Nephron progenitor cell (in vitro differentiated cells): ENCODE measurements at places on chromosomes 13 and 19.

DNA sequence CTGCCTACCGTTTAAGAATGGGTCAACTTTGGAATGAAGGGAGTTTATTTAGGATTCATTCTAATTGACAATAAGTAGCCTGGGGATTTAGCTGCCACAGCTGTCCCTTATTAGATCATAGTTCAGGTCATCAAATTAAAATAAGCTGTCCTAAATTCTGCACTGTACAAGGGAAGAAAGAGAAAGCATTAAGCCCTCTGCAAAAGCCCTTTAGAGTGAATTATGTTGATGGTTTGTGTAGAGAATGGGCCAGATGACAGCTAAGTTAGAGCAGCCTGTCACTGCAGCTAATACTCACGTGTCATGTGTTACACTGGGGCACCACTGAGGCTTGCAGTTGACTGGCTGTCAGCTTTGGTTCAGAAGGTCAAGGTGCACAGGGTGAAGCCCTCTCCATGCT lies 737.1 kb upstream of the SLC10A2 start:
- H3K27ac ChIP-seq: no peak overlapping the region

- no peak for DNase-seq
- no peaks in the 10 kb centered on the region for H3K36me3 ChIP-seq
- H3K27me3 ChIP-seq: peaks cover 5% of the 10 kb centered on the region
- no peak overlapping the region for H3K27ac ChIP-seq
- H3K4me3 ChIP-seq: peak overlapping the region; percentile 87
Measured at GRCh38 chr19:2457394-2458037, 757 bp upstream of the LMNB2 start.

- H3K4me3 ChIP-seq: no peak overlapping the region
- H3K4me1 ChIP-seq: peaks cover 21% of the 10 kb centered on the region
- DNase-seq: no peak
- H3K27ac ChIP-seq: no peak overlapping the region
- H3K36me3 ChIP-seq: peaks cover 45% of the 10 kb centered on the region
Measured at GRCh38 chr19:38385804-38386257, 2.0 kb downstream of the GGN start.

DNA sequence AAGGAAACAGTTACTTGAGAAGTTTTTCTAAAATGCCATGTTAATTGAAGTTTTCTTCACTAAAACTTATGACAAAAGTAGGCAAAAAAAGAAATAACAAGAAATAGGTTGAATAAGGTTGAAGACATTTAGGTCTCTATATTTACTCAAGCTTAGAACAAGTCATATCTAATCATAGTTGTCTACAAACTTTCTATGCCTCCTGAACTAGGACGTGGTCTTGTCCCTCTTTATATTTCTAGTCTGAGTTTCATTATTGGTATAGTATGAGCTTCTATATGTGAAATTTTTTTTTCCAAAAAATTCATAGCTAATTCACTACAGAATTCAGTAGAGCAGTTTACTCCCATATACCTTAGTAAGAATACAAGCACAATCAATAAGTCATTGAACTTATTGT lies 836.4 kb downstream of the SLITRK6 start:
- H3K4me3 ChIP-seq: no peak overlapping the region
- no peak for DNase-seq
- no peak overlapping the region for H3K27ac ChIP-seq
- H3K27me3 ChIP-seq: no peaks in the 10 kb centered on the region

DNA sequence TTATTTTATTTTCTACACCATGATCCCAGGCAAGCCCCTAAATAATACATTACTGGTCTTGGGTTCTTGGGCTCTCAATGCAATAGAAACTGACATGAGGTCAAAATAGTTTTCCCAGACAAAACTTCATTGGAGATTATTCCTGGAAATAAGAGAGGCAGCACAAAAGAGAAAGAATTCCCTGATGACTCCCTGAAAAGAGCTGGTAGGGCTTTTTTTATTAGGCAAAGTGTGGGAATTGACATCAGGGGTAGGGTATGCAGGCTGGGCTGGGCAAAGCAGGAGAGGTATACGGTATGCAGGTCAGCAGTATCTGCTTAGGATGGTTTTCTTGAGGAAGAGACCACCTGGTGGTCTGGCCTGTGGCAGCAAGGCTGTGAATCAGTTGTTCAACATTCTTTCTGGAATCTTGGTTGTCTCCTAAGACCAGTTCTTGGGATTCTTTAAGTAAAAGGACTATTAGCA lies 9.3 kb upstream of the IGFL3 start:
- H3K36me3 ChIP-seq: peaks cover 11% of the 10 kb centered on the region
- H3K4me1 ChIP-seq: peaks cover 28% of the 10 kb centered on the region
- H3K27ac ChIP-seq: peak overlapping the region; percentile 99
- DNase-seq: no peak
